ENCODE measurements at places on chromosomes 16 and 17. TPM values are rescaled to one million over a fixed set of nuclear protein-coding genes. Genes with fewer than 3 reads are reported as not detected.

ZNF598 gene
- total RNA-seq, result 28.8 TPM

DNA sequence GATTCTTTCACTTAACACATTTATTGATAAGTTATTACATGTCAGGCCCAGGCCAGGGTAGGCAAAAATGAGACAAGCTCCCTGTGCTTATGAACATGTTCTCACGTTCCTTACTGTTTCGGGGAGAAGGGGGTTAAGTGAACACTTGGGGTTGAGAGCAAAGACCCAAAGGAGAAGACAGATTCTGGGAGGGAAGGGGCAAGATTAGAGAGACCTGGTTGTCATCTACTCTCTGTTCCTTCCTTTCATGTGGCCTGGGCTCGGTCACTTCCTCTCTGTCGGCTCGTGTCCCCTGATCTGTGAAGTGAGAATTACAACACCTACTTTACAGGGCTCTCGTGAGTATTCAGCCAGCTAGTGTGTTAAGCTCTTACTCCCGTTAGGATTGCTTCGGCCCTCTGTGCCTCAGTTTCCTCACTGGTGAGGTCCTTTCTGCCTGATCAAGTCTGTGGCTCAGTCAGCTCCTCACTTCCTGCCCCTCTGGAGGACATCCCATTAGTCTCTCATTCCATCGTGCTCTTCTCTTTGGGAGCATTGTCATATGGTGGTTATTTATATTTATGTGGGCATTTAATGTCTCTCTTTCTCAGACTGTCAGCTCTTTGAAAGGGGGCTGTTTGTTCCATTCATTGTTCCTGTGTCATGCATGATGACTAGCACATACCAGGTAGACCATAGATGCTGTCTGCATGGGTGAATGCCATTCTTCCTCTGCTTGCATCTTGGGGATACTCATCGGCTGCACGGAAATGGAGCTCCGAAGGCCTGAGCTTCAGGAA is 38.9 kb downstream of the PLCG2 start:
- H3K36me3 ChIP-seq, result no peaks in the 10 kb centered on the region
- no peaks in the 10 kb centered on the region for H3K27me3 ChIP-seq
- DNase-seq, result no peak
- H3K4me1 ChIP-seq, result peaks cover 4% of the 10 kb centered on the region
- no peak overlapping the region for H3K4me3 ChIP-seq

GRCh38 chr17:49191917-49192741 is 18.2 kb downstream of the GNGT2 start:
- no peaks in the 10 kb centered on the region for H3K27me3 ChIP-seq
- H3K4me1 ChIP-seq, result peaks cover 15% of the 10 kb centered on the region
- H3K36me3 ChIP-seq, result no peaks in the 10 kb centered on the region
- peak; percentile 99 for DNase-seq
- H3K27ac ChIP-seq, result peak overlapping the region; percentile 91
- peak overlapping the region; percentile 82 for H3K4me3 ChIP-seq

DNA sequence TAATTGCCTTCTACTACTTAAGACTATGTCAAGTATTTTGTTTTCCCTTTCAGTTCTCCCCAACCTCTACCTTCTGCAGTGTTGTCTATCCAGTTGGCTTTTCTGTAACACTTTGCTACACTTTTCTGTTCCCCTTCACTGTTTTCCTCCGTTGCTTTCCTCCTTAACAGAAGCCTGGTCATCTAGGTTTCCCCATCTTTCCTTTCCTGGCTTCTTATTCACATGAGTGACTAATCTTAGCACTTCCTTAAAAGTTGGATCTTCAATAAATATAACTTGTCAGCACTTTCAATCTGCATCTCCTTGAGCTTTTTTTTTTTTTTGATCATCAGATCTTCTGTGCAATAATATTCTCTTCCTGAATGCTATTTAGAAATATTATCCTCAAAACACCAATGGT is 2.8 kb upstream of the SLFN11 start:
- no peaks in the 10 kb centered on the region for H3K27me3 ChIP-seq
- peaks cover 21% of the 10 kb centered on the region for H3K4me1 ChIP-seq
- no peak overlapping the region for H3K4me3 ChIP-seq

DNA sequence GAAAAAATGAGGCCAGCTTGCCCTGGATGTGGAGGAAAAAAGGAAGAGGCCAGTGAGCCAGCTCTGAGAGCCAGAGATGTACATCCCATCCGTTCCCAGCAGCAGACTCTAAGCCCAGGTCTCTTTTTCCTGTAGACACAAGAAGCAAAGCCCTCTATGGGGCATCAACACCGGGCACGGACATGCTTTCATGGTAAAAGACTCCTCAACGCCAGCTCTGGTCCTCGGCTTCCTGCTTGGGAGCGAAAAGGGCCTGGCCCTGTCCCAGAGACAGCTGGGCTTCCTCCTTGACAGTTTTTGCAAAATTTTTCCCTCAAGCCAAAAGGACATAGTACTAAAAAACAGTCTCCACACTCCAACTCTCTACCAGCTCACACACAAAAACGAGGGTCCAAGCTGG is 27.1 kb downstream of the PELP1 start:
- H3K4me1 ChIP-seq, result peaks cover 7% of the 10 kb centered on the region
- no peak overlapping the region for H3K27ac ChIP-seq
- no peaks in the 10 kb centered on the region for H3K27me3 ChIP-seq
- DNase-seq, result no peak
- peaks cover 94% of the 10 kb centered on the region for H3K36me3 ChIP-seq
- H3K4me3 ChIP-seq, result no peak overlapping the region

DNA sequence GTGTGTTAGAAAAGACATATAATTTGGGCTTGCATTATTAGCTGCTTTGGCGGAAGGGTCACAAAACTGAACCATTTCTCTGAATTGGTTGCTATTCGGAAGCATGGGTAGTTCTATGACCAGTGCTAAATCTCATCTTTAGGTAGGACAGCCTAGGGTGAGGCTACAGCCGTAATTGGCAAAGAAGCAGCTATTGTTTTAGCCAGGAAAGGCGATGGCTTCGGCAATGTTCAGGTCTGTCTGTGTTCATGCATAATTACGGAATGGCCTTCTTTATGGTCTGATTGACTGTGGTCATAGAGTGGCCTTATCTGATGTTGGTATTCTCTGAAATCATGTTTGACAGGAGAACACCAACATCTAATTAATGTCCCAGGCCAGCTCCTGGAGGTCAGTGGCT is 368.4 kb upstream of the HSBP1 start:
- H3K4me3 ChIP-seq, result no peak overlapping the region
- H3K27ac ChIP-seq, result no peak overlapping the region
- H3K36me3 ChIP-seq, result no peaks in the 10 kb centered on the region
- H3K4me1 ChIP-seq, result no peaks in the 10 kb centered on the region

DNA sequence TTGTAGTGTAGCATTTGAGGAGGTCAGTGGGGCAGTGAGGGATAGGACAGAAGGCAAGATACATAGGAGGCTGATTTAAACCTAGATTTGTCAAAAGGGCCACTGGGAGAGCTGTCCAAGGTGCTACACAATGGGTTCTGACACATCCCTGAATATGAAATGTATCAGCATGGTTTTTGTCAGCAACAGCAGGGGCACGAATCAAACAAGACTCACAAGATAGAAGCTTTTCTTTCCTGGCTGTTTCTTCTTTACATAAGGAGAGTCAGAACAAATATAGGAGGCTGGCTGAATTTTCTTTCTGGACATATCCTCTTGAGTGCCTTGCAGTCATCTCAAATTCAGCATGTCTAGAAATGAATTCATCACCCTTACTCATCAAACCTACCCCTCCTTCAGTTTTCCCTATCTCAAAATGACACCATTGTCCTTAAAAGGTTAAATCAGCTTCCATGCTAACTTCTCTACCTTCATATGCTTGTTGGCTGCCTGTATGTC is 130.5 kb downstream of the NPIPB5 start:
- H3K36me3 ChIP-seq, result no peaks in the 10 kb centered on the region
- no peak overlapping the region for H3K27ac ChIP-seq
- H3K4me1 ChIP-seq, result no peaks in the 10 kb centered on the region
- peaks cover 18% of the 10 kb centered on the region for H3K27me3 ChIP-seq
- H3K4me3 ChIP-seq, result no peak overlapping the region

DNA sequence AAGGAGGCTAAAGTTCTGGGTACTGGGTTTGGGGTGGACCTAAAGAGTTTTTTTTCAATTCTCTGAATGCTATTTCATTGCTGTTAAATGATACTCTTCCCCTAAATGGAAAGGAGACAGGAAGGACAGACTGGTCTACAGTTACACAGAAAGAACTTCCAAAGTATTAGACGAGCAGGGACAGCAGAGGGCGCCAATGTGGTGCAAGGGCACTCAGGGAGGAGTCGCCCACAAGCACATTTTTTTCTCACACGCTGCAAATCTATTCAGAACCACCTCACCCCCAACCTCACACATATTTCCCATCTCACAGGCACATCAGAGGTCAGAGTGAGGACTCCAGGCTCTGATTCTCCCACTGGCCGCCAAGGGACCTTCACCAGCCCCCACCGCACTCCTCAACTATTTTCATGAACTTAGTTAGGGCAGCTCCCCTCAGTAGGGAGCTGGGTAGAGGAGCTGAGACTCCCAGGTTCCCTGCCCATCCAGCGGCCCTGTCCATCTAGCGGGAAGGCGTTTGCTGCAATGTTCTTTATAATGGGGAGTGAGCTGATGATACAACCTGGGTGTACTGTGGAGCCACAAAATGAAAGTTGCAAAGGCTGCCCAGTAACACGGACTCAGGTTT is 6.8 kb upstream of the CA4 start:
- no peak for DNase-seq
- H3K4me1 ChIP-seq, result peaks cover 34% of the 10 kb centered on the region
- H3K36me3 ChIP-seq, result no peaks in the 10 kb centered on the region
- peaks cover 92% of the 10 kb centered on the region for H3K27me3 ChIP-seq
- no peak overlapping the region for H3K27ac ChIP-seq
- no peak overlapping the region for H3K4me3 ChIP-seq

DNA sequence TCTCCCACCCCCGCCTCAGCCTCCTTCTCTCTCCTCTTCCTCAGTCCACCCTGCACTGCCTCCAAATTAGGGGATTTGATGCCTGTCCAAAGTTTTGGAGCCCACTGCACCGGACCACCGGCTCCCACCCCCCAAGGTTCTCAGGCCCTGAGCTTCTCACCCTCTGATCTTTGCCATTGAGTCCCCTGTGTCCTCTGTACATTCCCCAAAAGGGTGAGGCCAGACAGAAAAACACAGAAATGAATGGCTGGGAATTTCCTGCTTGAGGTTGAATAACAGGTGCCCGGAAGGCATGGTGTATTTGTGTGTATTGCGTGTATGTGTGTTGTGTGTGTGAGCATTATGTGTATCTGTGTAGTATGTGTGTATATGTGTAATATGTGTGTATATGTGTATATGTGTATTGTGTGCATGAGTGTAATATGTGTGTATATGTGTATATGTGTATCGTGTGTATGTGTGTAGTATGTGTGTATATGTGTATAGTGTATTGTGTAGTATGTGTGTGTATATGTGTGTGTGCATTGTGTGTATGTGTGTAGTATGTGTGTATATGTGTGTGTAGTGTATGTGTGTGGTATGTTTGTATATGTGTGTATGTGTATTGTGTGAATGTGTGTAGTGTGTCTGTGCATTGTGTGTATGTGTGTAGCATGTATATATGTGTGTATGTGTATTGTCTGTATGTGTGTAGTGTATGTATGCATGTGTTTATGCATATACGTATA is 16.0 kb upstream of the CCL17 start:
- no peak overlapping the region for H3K4me3 ChIP-seq
- no peak for DNase-seq
- no peaks in the 10 kb centered on the region for H3K27me3 ChIP-seq

DNA sequence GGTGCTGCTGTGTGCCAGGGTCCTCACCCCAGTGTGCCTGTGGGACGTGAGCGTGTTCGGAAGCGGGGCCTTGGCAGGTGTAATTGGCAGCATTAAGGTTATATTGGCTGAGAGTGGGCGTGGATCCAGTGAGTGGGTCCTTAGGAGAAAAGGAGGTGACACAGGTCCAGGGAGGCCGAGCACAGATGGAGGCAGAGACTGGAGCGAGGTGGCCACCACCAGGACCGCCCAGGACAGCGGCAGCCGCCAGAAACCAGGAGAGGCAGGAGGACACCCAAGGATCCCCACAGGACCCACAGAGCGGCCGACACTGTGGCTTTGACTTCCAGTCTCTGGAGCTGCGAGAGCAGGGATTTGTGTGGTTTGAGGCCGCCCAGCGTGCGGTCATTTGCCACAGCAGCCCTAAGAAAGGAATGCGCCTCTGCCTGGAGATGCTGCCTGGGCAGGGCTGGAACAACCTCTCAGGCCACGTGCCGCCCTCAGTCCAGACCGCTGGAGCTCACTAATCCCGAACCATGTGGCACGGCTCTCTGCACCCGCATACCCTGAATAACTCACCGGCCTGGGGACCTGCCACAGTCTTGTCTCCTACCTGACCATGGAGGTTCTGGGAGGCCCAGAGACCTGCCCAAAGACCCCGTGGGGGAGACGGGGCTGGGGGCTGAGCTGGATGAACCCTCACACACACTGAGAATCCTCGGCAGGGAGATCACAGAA is 45.4 kb downstream of the SOX8 start:
- no peak overlapping the region for H3K4me3 ChIP-seq
- H3K27ac ChIP-seq, result no peak overlapping the region
- H3K36me3 ChIP-seq, result no peaks in the 10 kb centered on the region
- peaks cover 6% of the 10 kb centered on the region for H3K4me1 ChIP-seq
- no peak for DNase-seq
- H3K27me3 ChIP-seq, result no peaks in the 10 kb centered on the region

GRCh38 chr16:57264381-57264780 is 19.3 kb downstream of the ARL2BP start:
- no peaks in the 10 kb centered on the region for H3K27me3 ChIP-seq
- H3K27ac ChIP-seq, result no peak overlapping the region
- no peaks in the 10 kb centered on the region for H3K36me3 ChIP-seq

GRCh38 chr16:35750701-35751104 is 2291.3 kb downstream of the TP53TG3F start:
- no peaks in the 10 kb centered on the region for H3K27me3 ChIP-seq
- H3K4me3 ChIP-seq, result no peak overlapping the region
- no peaks in the 10 kb centered on the region for H3K4me1 ChIP-seq
- peak; percentile 89 for DNase-seq
- no peaks in the 10 kb centered on the region for H3K36me3 ChIP-seq

DNA sequence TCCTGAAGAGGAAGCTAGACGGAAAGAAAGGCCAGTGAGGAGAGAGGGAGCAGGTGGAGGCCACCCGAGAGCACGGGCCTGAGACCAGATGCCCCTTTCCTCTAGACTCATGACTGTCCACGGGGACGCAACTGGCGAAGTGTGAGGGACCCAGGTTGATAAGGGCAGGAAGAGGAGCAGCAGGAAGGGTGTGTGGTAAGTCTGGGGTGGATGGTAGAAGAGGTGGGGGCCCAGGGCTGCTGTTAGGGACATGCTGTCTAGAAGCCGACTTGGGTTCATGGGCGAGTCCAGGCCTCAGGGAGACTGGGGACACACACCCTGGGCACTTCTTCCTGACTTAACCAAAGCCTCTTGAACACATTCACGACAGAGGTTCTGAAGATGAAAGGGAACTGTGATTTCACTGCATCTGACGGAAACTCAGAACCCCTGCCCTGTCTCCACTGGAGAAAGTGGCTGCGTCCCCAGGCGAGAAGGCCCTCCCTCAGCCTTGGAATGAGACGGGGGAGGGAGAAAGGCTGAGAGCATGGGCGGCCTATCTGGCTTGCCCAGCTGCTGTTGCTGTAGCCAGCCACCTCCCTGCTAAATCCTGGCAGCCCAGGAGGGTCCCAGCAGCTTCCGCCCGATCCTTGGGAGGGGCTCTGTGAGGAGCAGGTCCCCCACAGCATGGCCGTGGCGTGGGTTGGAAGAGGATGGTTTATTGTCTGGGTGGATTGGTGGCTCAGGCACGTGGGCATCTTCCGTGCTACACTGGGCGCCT is 6.0 kb downstream of the HIC1 start:
- H3K4me1 ChIP-seq, result peaks cover 73% of the 10 kb centered on the region
- no peaks in the 10 kb centered on the region for H3K27me3 ChIP-seq
- no peak for DNase-seq
- peaks cover 34% of the 10 kb centered on the region for H3K36me3 ChIP-seq

GRCh38 chr16:29231244-29231643 is 175.3 kb downstream of the NPIPB11 start:
- H3K4me1 ChIP-seq, result no peaks in the 10 kb centered on the region
- no peaks in the 10 kb centered on the region for H3K36me3 ChIP-seq
- H3K4me3 ChIP-seq, result peak overlapping the region; percentile 12
- peak; percentile 78 for DNase-seq

TMEM101 gene
- total RNA-seq, result 27.9 TPM
